Ovary (tissue), 10 donors: ENCODE measurements at places on chromosomes 11 and 22.

DNA sequence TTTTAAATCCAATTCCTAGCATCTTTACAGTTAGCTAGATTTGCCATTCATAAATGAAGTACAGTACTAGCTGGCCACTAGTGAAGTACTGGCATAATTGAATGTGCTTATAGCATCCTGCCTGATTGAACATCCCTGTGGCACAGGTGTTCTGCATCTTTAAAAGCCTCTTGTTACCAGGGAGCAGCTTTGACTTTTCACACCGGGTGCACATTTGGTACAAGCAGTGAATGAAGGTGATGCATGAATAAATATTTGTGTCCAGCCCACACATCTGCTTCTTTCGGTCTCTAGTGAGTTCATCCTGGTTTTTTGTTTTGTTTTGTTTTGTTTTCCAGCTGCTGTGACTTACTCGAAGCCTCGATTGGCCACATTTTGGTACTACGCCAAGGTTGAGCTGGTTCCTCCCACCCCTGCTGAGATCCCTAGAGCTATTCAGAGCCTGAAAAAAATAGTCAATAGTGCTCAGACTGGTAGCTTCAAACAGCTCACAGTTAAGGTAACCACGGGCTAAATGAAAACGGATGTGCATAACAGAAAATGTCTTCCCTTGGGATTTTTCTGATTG, 5.3 kb downstream of the ATP5MG start:
- no peak for DNase-seq

DNA sequence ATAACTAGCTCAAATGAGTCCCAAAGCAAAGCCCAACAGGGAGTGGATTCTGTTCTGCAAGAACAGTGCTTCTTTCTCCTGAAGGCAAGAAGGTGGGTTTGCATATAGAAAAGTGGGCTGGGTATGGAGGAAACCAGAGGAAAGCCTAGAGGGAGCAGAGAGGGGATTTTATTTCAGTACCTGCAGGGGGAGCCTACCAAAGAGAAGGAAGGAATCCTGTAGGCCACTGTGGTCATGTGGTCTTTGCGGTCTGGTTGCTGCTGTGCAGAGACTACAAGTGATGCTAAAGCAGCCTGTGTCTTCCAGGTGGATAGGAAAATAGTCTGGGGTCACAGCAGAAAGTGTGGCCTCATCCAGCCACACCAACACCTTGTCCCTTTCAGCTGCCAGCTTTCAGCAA, 33.2 kb upstream of the ZBTB16 start:
- DNase-seq: no peak

DNA sequence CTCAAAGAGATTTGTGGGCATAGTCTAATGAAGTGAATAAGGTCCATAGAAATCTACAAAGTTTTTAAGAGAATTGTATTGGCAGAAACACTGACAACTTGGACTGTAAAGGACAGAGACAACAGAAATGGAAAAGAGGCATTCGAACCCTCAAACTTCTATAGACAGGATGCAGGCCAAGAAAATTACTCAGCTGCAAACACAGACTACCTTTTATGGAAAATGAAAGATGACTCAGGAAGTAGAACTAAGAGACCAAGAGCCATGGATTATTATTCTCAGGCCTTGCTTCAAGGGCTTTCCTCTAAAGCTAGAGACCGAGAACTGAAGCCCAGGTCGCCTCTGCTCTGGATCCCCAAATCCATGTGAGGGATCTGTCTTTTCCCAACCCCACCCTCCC, 3.8 kb upstream of the PELI3 start:
- DNase-seq: no peak

- no peak for DNase-seq
Measured at GRCh38 chr11:93732237-93732892, 8.9 kb downstream of the TAF1D start.

GRCh38 chr11:104120493-104121137, 43.3 kb downstream of the PDGFD start:
- peak; percentile 20 for DNase-seq

GRCh38 chr11:34168642-34169420, 63.4 kb downstream of the NAT10 start:
- DNase-seq: no peak

DNA sequence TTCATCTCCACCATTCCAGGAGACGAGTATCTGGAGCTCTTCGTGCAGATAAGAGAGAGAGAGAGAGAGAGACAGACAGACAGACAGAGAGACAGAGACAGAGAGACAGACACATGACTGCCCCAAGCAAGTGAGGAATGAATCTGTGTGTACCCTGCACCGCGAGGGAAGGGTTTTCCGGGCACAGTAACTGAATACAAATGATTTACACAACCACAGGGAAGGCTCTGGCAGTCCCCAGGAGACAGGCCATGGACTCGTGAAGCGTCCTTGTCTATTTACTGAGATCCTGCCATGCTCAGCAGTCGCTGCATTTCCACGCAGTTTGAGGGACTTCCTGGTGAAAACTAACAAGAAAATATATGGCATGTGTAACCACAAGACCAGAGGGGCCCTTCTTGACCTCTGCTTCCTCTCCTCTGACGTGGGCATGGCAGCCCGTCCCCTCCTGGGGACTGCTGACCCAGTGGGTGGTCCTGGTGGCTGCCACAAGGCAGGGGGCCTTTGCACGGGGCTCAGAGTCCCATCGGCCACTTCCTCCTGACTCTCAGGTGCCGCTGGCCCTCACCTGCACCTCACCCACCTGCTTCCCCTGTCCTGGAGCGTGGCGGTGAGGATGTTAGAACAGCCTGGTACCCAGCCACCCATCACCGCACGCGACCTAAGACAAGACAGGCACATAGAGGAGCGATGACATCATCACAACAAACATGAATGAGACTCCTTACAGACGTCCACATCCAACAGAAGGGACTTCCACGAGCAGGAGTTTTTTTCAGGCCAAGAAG, 75.9 kb downstream of the PHF21B start:
- no peak for DNase-seq

DNA sequence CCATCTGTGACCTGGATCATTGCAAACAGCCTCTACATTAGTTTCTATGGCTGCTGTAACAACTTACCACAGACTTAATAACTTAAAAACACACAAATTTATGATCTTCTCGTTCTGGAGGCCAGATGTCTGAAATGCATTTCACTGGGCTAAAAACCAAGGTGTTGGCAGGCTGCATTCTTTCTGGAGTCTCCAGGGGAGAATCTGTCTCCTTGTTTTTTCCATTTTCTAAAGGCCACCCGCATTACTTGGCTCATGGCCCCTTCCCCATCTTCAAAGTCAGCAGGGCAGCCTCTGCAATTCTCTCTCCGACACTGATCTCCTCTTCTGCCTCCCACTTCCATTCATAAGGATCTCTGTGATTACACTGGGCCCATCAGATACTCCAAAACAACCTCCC, 11.6 kb downstream of the SCGB1A1 start:
- no peak for DNase-seq

GRCh38 chr11:10602945-10603344, 34.5 kb upstream of the LYVE1 start:
- DNase-seq: no peak

DNA sequence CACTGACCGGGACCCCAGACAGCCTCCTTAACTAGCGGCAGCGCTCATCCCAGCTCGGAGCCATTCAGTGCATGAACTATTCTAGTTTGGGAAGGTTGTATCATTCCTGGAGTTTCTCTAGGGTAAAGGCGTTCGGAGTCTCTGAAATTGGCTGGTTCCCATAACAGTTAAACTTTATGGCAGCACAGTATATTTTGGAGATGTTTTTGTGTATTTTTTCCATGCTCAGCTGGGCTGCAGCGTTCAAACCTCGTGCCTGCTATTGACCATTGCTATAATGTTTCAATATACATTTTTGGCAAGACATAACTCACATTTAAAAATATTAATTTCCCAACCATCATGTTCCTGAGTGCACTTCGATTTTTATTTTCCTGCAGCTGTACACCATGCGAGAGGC, 169.7 kb downstream of the ST3GAL4 start:
- no peak for DNase-seq

GRCh38 chr11:88555018-88555828, 217.7 kb upstream of the CTSC start:
- DNase-seq: no peak

DNA sequence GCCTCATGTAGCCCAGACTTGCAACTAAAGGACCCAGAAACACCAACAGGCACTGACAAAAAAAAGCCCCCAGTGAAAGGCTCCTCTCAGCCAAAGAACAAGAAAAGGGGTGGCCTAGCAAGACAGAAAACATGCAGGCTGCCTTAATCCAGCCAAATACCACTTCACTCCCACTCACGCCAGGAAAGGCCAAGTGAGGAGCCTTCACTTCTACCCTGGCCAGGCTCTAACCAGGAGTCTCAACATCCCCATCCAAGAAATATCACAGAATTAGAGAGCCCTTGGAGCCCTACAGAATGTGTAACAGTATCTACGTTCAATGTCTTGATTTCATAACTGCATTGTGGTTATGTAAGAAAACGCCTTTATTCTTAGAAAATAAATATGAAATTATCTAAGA, 149.0 kb downstream of the APOL5 start:
- DNase-seq: no peak

DNA sequence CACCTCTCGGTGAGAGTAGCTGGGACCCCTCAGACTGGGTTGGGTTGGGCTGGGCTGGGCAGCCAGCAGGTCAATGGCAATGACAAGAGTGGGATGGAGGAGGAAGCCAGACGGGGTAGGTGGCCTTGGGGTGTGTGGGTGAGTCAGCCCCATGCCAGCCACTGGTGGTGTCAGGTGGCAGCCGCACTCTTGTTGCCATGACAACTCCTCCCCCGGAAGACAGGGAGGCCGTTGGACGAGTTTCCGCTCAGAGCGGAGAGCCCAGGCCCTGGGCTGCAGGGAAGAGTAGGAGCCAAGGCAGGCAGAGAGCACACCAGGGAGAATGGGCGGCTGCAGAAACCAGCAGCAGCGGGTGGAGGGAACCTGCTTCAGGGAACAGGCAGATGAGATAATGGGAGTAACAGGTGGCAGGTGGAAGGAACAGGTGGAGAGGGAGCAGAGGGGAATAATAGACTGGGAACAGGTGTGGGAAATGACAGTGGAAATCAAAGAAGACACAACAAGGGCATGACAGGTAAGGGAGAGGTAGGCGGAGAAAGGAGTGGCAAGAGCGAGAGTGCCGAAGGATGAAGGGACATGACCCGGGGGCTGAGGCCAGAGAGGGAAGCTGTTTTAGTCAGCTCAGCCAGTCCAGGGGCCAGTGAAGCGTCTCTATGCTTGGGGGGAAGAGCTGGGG, 8.7 kb downstream of the SPTBN2 start:
- DNase-seq: no peak

GRCh38 chr11:87019613-87020271, 18.0 kb upstream of the TMEM135 start:
- no peak for DNase-seq

DNA sequence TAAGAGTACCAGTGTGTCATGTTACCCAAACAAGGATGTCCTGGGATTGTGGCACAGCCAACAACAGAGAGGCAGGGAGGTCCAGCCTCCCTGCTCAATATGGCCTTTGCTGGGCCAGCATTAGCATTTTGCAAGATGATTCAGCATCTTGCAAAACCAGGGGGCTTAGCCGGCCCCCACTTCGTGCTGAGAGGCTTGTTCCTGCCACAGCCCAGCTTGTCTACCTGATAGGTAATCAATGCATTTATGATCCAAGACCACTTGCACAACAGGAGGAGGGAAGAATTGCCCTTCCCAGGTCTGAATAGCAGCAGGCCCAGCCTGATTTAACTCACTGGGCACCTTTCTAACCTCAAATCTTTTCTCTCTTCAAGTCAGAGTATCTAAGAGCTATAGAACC, 189.0 kb upstream of the SYT13 start:
- DNase-seq: no peak

DNA sequence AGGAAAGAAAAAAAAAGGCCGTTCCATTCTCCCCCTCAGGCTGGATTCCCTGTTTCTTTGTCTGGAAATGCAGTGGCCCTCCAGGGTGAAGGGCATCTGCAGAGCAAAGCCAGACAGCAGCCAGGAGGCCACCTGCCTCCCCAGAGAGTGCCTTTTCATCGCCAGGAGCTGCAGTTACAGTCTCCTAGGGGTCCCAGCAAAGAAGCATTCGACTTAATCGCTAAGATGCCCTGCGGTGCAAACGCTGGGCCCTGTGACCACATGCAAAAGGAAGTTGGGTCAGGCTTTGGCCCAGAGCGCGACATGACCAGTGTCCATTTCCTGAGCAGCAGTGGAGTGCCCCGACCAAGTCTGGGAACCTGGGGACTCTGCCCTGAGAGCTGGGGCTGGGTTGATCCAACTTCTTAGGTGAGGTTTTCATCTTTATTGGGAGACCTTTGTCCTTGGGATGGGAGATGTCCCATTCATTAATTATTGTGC, 304.6 kb downstream of the OPCML start:
- no peak for DNase-seq

- DNase-seq: no peak
Measured at GRCh38 chr11:105432241-105432995, 177.5 kb upstream of the GRIA4 start.
